ENCODE measurements at places on chromosomes 11 and 22.

DNA sequence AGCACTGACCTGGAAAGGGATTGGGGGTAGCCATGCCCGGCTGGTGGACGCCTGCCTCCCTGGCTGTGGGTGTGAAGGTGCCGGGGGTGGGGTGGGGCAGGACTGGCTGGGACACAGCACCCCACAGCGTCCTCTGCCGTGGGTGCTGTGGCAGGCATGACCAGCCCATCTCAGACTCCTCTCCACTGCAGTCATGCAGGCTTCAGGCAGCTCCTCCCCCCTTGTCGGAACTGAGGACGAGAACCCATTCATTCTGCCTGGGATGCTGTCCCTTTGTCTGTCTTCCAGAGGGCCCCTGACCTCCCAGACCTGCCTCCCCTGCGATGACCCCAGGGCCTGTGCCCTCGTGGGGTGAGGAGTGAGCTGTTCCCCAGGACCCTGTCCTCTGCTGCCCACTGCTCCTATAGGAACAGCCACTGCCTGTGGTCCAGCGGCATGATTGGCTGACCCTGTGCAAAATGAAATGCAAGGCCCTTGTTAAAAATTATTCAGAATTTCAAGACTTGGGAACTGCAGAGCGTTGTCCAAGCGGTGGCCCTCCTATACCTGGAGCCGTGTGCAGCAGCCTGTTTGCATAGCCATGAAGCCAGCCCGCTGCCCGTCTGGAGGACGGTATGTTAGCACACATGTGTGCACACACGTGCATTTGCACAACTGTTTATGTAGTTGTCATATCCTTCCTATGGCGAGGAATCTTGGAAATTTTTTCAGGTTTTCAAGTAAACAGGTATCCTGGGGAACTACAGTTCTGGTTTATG is 1122.3 kb downstream of the BRD1 start:
- DNase-seq, result no peak

GRCh38 chr11:78359921-78360320 is 57.7 kb downstream of the GAB2 start:
- DNase-seq, result no peak

- no peak for DNase-seq
Measured at GRCh38 chr22:46560696-46561295, 23.4 kb upstream of the CELSR1 start.

DNA sequence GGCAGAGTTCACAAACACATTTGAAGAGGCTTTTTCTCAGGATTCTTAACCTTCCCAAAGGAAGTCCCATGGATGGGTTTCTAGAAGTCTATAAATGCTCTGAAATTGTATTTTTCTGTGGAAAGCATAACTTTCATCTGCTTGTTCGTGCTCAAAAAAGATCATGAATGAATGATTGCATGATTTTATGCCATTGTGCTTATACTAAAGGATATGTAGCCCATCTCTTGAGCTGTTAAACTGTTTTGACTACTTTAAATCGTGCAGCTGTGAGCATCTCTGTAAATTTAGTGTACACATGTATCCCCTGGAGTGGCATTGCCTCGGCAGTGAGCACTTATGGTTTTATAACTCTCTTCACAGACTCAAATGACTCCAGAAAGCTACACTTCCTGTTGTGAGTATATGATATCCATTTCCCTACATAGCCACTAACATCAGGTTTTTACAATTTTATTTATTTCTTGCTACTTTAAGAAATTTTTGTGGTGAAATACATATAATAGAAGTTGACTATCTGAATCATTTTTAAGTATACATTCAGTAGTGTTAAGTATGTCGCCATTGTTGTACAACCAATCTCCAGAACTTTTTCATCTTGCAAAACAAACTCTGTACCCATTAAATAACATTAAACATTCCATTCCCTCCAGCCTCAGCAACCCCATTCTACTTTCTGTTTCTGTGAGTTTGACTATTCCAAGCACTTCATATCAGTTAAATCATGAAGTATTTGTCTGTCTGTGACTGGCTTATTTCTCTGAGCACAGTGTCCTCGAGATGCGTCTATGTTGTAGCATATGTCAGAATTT is 8.0 kb downstream of the NEAT1 start:
- DNase-seq, result no peak

GRCh38 chr11:74090701-74091100 is 80.1 kb downstream of the C2CD3 start:
- DNase-seq, result peak; percentile 32

DNA sequence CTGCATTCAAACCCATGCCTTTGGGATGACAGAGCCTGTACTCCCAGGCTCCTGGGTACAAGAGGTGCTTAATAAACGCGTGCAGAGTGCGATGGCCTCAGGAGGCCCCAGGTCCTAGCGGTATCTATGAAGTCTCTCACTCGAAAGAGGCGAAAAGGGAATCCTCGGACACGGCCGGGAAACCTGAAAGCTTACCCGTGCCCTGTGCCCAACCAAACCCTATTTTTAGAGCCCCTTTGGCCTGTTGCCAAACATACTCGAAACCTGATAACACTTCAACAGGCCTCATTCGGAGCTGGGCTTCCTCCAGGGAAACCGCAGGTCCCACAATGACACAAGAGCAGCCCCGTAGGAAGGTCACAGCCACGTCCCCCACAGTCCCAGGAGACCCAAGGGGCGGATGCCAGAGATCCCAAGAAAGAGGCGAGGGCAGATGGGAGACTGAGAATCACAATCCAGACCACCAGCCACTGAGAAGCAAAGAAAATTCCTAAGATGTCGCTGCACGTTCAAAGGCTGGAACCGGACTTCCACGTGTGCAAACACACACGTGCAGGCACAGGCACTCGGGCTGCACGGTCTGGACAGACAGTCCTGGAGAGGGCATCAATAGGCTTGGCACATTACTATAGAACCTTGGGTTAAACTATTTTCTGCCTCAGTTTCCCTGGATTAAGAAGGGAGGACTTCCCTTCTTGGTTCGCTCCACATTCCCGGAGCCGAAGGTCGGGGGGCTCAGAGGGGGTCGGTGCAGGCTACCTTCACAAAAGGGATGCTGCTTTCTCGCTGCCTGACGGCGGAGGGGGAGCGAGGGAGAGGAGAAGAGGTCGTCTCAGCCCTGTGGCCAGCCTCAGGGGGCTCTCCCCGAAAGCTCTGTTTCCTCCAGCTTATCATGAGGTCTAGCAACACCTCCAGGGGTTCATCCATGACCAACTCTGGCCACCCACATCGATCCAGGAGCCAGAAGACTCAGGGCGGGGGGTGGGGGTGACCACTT is 8.2 kb downstream of the PDGFB start:
- DNase-seq, result peak; percentile 66

GRCh38 chr11:6498121-6498520 is 1.0 kb downstream of the DNHD1 start:
- no peak for DNase-seq

DNA sequence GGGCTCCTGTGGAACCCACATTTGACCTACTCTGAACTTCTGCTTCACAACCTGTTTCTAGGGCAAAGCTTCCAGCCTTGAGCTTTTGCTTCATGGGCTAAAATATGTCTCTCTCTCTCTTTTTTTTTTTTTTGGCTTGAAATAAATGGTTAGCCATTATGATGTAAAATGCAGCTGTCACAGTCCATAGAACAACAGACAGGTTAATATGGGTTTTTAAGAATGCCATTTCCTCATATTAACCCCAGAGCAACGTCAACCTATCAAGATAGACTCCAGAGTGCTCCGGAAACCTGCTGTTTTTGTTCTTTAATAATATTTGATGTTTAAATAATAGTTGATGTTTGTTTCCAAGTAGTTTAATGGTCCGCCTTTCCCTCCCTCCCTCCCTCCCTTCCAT is 285.6 kb downstream of the TENM4 start:
- no peak for DNase-seq

GRCh38 chr11:18772211-18772610 is 19.4 kb downstream of the PTPN5 start:
- no peak for DNase-seq

GRCh38 chr11:86181379-86181778 is 63.2 kb upstream of the EED start:
- no peak for DNase-seq

- DNase-seq, result no peak
Measured at GRCh38 chr11:111176603-111177002, 68.9 kb upstream of the POU2AF2 start.

DNA sequence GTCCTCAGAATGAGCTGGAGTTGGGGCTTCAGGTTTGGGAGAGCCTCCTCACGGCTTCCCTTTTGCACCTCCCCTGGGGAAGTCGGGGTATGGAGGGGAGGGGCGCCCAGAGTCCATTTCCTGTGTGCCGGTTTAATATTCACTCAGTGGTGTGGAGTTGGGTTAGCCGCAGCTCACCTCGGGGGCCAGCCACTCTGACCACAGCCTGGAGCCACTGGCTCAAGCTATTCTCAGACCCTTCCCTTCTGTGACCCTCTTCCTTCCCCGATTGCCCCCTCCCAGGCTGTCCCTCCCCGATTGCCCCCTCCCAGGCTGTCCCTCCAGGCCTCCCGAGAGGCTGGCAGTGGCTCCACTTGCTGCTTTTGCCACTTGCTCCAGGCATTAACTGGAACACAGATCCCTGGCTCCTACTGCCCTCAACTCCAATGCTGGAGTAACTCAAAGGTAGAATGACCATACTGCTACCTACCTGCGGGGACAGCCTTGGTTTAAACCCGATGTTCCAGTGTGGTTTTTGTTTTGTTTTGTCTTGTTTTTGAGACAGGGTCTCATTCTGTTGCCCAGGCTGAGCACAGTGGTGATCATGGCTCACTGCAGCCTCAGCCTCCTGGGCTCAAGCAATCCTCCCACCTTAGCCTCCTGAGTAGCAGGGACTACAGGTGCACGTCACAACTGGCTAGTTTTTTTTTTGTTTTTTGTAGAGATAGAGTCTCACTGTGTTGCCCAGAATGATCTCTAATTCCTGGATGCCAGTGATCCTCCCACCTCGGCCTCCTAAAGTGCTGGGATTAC is 29.3 kb downstream of the RPUSD4 start:
- DNase-seq, result no peak

DNA sequence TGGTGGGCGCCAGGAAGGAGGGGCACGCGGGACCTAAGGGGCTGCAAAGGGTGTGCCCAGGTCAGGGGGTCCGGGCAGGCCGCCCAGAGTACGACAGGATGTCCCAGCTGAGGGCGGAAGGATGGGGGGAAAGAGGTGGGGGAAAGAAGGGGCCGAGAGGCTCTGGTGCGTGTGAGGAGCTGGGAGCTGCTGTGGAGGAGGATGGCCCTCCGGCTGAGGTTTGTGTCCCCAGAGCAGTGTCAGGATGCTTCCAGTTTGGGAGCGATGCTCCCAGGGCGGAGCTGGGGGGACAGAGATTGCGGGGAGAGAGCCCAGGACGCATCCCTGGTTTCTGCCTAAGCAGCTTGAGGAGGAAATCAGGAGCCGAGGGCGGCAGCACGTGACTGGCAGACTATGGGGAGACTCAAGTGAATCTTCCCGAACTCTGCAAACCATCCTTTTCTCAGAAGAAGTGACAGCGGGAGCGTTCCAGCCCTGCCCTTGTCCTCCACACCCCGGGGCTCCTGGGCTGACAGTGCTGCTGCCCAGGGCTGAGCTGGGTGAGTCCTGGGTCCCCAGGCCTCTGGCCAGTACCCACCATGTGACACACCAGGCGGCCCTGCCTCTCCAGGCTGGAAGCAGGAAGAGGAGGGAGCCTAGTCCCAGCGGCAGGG is 19.7 kb upstream of the TTLL12 start:
- DNase-seq, result no peak

DNA sequence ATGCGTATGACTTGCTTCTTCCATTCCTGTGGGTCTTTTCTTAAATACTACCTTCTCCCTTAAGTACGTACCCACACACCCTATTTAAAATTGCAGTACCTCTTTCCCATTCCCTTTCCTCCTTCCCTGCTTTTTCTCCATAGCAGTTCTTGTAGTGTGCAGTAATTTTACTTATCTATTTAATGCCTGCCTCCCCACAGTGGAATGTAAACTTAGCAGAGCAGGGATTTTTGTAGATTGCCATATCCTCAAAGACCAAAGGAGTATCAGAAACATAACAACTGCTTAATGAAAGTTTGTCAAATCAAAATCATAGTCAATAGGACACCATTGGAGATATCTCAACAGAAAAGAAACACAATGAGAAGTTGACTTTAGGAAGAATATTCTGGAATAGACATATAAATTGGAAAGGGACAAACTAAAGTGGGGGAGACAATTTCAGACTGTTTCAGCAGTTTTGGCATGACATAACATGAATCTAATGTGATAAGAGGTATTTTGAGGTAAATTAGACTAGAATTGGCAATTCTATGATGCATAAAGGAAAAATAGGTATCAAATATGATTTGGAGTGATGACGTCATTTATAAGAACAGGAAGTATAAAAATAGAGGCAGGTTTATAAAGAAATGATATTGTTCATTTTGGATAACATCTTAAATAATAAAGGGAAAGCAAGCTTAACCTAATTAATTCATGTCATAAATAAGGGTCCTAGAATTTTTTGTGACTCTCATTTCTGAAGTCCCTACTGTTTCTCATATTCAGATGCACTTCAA is 188.4 kb downstream of the SOX6 start:
- DNase-seq, result no peak

- no peak for DNase-seq
Measured at GRCh38 chr22:45192701-45193187, 29.0 kb downstream of the NUP50 start.

DNA sequence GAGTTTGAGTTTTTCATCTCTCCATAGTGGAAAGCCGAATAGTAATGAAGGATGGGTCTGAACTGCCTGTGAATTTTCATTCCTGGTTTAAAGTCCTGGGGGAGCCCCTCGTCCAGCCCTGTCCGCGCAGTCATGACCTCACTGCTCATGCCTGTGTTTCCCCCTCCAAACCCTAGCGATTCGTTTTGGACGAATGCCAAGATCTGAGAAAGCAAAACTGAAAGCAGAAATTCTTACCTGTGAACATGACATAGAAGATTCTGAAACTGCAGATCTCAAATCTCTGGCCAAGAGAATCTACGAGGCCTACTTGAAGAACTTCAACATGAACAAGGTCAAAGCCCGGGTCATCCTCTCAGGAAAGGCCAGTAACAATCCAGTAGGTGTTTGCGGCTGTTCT is 30.5 kb downstream of the CDPF1 start:
- DNase-seq, result no peak

GRCh38 chr11:85694385-85694980 is 8.5 kb upstream of the CCDC89 start:
- no peak for DNase-seq

- DNase-seq, result no peak
Measured at GRCh38 chr11:45079943-45080719, 66.3 kb upstream of the PRDM11 start.

Measured in NCI-H1092 treated with DMSO at 0.1 percent for 48 hours (cell line).